ENCODE measurements at places on chromosomes 11 and 22.

GRCh38 chr11:110026858-110027626 is 66.2 kb upstream of the ZC3H12C start:
- DNase-seq = no peak

GRCh38 chr11:126282736-126283591 is at the start of gene TIRAP:
TIRAP (plus strand) TSS chr11:126283093; CDS start chr11:126290895, 7,802 bp downstream.
- DNase-seq = peak; percentile 84

- DNase-seq = no peak
Observed at GRCh38 chr11:15776366-15776765, 580.0 kb downstream of the SOX6 start.

DNA sequence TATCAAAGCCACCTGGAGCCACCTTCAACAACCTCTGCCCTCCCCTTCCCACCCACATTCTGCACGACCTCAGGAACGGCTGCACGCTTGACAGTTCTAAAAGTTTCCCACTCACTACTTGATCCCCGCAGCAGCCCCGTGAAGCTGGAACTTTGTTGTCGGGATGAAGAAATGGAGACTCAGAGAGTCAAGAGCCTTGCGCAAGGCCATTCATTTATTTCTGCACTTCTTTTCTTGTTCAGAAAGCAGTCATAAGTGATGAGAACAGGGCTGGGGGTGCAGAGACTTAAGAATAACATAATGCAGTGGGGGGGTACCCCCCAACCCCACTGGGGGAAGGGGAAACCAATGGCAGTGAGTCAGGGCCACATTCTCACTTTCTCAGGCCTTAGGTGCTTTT is 2.2 kb upstream of the ZFTA start:
- DNase-seq = no peak

GRCh38 chr11:69215216-69215615 is 59.5 kb downstream of the SMIM38 start:
- DNase-seq = no peak

GRCh38 chr11:4092026-4092425 is 2.6 kb upstream of the RRM1 start:
- DNase-seq = no peak

GRCh38 chr11:926341-926916 is 759 bp downstream of the AP2A2 start:
- DNase-seq = peak; percentile 33

- no peak for DNase-seq
Observed at GRCh38 chr22:22553735-22554586, 5.1 kb downstream of the PRAME start.

GRCh38 chr11:35031346-35031745 is 107.6 kb upstream of the CD44 start:
- DNase-seq = no peak

DNA sequence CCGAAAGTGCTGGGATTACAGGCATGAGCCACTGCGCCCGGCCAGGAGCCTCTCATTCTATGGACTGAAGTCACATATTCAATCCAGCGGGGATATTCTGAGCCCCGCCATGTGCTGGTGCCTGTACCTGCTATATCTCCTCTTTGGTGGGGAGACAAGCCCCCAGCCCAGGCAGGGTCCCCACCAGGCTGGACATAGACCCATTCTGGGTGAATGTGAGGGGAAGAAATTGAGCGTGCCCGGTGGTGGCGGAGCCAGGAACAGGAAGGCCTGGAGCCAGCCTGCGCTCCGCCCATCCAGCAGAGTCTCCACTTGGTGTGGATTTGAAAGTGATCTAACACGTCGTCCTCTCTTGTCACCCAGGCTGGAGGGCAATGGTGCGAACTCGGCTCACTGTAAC is 38.0 kb upstream of the CSNK1E start:
- DNase-seq = no peak

- no peak for DNase-seq
Observed at GRCh38 chr11:40338062-40338461, 1121.4 kb downstream of the LRRC4C start.

GRCh38 chr11:48066881-48067800 is 86.8 kb downstream of the PTPRJ start:
- no peak for DNase-seq

DNA sequence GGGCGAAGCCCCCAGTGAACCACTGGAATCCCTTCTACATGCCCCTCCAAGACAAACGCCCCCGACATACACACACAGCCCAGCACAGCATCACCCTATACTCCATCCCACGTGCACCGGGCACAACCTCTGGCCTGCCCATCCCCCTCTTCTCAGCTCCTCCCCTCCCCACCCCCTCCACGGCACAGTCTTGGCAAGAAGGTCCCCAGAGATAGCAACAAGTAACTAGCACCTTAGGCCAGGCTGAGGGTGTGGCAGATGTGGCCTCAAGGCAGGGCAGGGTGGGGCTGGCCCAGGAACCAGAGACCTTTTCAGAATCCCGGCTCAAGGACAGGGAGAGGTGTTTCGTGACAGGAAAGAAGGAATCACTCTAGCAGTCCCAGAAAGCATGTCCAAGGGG is 54.3 kb downstream of the CYTH4 start:
- no peak for DNase-seq

DNA sequence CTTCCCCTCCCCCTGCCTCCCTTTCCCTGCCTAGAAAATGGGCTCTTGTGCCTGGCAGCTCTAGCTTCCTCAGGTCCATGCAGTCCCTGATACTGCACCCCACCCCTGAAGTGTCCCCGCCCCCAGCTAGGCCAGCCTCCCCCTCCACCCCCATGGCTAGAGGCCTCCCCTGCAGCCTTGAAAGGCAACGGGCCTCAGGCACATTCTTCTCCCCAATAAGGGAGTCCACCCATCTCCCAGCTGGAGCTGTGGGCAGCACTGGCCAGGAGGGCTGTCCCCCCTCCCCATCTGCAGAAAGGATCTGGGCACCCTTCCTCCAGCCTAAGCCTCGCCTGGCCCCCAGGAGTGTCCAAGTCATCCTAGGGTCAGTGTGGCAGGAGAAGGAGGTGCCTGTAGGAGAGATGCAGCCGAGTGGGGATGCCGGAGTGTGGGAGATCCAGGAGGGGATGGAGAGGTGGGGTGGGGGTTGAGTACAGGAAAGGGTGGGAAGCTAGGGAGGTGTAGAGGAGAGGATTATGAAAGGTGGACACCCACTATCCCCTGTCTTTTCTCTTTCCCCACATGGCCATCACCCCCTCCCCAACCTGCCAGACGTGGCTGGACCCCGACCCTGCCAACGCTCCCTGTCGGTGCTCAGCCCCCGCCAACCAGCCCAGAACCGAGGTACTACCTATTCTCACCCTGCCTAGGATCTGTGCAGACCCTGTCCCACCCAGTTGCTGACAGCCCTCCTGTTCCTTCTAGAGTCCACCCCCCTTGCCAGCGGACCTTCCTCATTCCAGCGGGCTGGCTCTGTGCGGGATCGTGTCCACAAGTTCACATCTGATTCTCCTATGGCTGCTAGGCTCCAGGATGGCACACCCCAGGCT is 9.3 kb downstream of the SMTN start:
- DNase-seq = no peak

DNA sequence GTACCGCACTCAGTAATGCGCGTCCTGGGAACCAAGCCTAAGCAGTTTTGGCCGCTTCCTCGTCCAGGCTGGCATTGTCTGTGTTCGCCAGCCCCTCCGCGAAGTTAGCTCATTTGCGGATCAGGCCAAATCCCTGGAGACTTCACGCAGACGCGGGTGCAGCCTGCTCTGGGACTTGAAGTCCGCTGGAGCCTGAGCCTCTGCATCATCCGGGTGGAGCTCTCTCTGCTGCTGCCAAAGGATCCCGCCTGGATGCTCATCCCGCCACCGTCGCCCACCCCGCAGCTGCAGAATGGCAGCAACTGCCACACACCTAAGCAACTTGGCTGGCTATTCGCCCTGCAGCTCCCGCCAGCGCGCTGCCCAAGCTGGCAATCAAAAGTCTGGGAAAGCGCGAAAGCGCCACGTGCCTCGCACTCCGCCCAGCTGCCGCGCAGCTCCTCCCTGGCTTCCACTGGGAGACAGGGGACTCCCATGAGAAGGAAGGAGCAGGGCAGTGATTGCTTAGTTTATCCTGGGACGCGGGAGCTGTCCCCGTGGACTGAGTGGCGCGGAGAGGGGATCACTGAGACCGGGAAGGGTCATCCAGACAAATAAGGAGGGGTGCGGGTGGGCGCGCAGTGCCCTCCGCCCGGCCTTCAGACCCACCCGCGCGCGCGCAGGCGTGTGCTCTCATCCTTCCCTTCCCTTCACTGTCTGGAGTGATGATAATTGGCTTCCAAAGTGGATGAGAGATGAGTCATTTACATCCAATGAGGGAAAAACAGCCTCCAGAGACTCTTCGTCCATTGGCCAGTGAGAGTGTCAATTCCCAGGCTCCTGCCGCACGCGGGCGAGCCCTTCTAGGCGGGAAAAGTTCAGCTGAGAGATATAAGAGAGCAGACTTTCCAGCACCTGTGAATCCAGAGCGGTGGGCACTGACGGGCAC is 23.2 kb upstream of the GLYATL1B start:
- peak; percentile 80 for DNase-seq
